ENCODE measurements at places on chromosomes 5 and 9.
A peak's percentile ranks its signal among the peaks of the same experiment; 100 is the strongest.

GRCh38 chr5:591746-592145 lies 20.4 kb upstream of the CEP72 start:
- no peak for DNase-seq

- no peak for DNase-seq
Observed at GRCh38 chr5:93886917-93887361, 145.5 kb upstream of the POU5F2 start.

DNA sequence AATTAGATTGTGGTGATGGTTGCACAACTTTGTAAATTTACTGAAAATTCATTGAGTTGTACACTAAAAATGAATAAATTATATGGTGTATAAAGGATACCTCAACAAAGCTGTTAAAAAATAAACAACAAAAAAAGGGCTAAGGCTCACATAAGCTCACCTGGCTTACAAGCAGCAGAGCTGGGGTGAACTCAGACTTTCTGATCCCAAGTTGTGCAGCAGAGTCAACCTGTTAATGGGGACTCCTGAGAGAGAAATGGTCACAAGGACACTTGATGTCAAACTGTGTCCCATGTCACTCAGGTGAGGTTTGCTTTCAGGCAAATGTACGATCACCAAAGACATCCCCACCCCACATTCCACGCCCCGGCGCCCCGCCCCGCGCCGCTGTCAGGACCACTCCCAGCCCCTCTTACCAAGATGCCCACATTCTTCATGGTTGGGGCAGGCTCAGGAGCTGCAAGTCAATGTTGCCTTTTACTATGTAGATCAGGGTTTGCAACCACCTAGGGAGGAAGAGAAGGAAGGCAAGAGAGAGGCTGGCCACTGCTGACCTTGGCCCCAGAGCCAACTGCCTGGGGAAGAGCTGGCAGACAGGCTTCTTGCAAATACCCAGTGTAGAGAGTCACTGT lies 22.4 kb upstream of the SLC36A1 start:
- peak; percentile 74 for DNase-seq

GRCh38 chr5:76986825-76987526 lies 34.1 kb downstream of the CRHBP start:
- DNase-seq: no peak

- no peak for DNase-seq
Observed at GRCh38 chr5:174000076-174000475, 11.1 kb downstream of the C5orf47 start.

GRCh38 chr9:75889577-75889976 lies 896 bp upstream of the PCSK5 start:
- no peak for DNase-seq

DNA sequence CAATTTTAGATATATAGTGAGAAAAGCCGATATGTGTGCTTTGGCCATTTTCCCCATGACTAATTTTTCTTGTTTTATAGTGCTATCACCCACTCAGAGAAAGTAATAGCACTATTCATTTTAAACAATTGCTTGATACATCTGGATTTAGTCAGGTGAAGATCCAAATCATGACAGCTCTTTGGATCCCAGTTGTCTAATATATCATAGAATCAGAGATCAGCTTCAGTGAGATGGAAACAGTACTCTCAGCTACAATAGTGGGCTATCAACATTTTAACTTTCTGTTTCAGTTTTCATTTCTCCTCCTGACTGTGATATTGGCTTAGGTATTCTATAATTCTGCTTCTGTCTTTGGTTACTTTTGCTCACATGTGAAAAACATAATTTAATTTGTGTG lies 38.7 kb downstream of the VCAN start:
- no peak for DNase-seq

GRCh38 chr5:142387024-142387682 lies 62.3 kb upstream of the SPRY4 start:
- DNase-seq: no peak

- no peak for DNase-seq
Observed at GRCh38 chr9:130453487-130453886, 8.7 kb downstream of the ASS1 start.

GRCh38 chr9:13550519-13550918 lies 271.0 kb upstream of the MPDZ start:
- no peak for DNase-seq

GRCh38 chr5:180816608-180817534 lies 14.3 kb upstream of the MGAT1 start:
- no peak for DNase-seq

- no peak for DNase-seq
Observed at GRCh38 chr9:135281791-135282737, 194.6 kb downstream of the OLFM1 start.

- DNase-seq: peak; percentile 66
Observed at GRCh38 chr5:173494446-173494845, 122.0 kb downstream of the BOD1 start.

DNA sequence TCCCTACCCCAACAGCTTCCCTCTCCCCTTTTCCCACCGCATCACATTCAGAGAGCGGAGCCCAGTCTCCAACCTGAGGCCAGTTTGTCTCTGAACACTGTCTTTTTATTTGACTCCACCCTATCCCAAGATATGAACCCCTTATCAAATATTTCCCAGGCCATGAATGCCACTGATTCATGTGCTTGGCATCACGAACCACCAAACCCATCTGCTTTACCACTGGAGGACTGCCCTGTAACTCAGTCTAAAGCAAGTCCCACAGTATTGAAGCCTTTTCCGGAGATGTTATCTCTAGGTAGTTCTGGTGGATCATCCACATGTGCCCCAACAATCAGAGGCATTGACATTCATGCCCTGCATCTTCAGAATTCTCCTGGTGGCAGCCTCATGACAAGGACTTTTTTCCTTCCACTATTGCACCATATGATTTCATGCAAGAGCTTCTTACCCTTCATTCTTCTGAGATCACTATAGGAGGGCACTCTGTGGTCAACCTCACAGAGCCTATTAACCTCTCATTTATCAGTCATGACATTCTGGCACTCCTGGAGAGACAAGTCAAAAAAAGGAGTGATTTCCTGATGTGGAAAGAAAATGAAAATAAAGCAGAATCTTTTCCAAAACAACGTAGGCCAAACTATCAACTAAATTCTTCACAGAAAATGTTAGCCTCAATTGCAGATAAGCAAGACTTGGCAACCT lies 12.3 kb upstream of the SPATA31D4 start:
- DNase-seq: no peak

- peak; percentile 86 for DNase-seq
Observed at GRCh38 chr5:8057769-8058168, 188.8 kb downstream of the MTRR start.

DNA sequence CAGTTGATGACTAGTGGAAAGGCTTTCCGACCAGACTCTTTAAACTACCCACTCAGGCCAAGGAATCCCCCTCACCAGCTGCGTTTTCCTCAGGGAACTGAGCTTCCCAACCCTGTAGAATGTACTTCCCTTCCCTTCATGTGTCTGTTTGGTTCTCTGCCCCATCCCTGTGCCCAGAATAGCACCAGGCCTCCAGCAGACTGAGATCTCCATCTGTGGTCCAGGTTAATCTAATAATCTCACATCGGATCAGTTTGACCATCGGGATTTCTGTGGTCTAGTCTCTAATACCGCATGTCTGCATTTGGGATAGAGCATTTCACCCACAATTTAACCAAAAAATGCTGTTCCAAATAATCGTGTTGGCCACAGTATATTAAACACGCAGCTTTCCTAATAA lies 237.2 kb downstream of the ROR2 start:
- DNase-seq: no peak

- no peak for DNase-seq
Observed at GRCh38 chr9:97930972-97931371, 7.0 kb downstream of the HEMGN start.

- DNase-seq: no peak
Observed at GRCh38 chr9:8734760-8735159, 935.2 kb upstream of the DMAC1 start.

DNA sequence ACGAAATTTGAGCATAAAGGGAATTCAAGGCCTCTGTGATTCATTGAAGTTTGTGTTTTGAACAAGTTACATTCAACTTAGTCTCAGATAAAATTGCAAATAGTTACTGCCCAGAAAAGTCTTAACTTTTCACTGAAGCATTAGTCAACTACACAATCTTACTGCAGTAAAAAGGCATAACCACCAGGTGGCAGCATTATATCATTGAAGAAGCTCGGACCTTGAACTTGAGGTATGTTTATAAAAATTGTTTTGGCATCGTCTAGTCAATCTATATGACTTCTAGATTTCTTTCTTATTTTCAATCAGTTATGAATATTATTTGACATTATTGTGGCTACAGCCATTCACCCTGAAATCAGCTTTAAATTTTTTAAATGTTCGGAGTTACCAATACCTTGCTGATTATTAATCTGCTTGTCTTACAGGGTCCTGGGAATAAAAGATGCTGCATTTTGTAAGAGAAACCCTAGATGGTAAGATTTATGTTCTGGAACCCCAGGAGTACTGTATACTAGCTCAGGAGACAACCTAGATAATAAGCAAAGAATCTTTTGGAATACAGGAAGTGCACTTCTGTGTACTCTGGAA lies 83.9 kb upstream of the GRAMD2B start:
- DNase-seq: no peak

GRCh38 chr5:4065472-4066320 lies 470.1 kb downstream of the IRX1 start:
- DNase-seq: peak; percentile 84

Measured in esophagus muscularis mucosa (tissue), 4 donors.